ENCODE measurements at places on chromosomes 2 and 18.

- no peak for DNase-seq
Measured at GRCh38 chr2:84847326-84848050, 33.4 kb downstream of the TRABD2A start.

DNA sequence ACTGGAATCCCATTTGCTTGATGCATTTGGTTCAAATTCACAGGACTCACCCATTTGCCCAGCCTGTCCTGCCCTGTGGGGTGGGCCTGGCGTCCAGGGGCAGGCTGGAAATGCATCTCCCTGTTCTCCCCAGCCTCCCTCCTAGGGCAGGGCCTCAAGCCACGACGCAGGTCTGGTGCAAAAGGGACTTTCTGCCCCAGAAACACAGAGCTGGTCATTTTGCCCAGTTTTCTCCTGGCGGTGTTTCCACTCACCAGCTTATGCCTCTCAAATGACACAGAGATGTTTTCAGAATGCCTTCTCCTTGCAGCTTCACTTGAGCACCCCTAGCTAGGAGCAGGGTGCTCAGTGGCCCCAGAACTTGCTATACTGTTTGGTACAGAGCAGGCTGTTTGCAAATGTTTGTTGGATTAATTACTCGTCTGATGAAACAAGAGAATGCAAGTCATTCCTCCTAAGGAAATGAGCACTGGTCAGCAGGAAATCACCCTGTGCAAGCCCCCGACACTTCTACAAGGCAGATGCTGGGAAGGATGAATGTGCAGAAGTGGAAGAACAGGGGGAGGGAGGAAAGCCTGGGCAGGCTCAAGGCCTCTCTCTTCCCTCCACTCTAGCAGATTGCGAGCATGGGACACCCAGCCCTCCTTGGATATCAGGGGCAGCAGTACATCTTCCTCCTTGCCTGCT, 164.3 kb upstream of the APCDD1 start:
- DNase-seq = no peak

DNA sequence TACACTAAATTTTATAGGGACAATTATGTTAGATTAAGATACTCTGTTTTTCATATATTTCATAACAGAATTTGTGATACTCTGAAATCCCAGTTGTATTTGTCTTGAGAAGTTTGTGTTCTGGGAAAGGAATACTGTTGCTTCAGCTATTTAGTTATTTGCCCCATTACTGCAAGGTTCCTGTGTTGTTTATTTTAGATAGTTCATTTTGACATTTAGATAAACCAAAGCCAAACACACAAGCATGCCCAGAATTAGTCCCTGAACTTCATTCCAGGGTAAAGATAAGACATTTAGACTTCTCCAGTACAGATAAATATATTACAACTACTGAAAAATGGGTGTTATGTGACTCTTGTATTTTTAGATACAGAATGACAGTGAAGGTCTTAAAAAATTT, 74.7 kb downstream of the BMPR2 start:
- no peak for DNase-seq

GRCh38 chr18:79403723-79404566, 8.2 kb downstream of the NFATC1 start:
- DNase-seq = no peak

DNA sequence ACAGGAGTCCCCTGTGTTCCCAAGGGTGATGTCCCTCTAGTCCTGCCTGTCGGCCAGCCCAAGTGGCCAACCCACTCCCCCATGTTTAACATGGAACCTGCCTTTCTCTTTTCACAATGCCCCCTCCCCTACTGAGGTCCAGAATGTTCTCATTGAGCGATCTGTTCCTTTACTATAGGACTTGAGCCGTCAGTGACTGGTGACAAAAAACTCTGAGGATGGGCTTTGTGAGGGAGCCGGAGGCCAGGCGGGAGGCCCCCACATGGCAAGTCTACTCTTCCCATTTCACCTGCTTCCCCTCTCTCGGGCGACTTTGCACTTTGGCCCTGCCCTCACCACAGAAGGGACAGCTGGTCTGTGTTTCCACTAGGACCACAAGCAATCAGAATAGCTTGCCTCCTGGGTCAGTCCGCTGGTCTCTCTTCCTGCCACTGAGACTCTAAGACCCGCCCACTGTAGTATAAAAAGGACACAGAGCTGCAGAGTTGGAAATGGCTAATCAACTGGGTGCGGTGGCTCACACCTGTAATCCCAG, 146.5 kb upstream of the RAB12 start:
- DNase-seq = no peak

DNA sequence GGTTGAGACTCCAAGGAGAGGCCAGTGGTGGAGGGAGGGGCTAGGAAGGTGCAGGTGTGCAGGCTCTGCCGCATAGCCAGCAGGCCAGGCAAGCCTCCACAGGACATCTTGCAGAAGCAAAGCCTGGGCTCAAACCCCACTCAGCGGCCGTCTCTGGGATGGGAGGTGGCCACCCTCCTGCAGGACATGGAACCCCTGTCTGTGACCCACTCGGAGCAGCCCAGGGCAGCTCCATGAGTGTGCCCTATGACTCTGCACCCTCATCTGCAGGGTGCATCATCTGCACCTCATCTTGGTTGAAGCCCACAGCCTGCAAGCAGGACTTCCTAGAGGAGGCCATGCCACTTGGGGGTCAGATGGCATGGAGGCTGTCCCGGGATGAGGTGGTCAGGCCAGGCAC, 46.3 kb downstream of the GPC1 start:
- no peak for DNase-seq

GRCh38 chr2:18605115-18605514, 15.7 kb upstream of the NT5C1B start:
- DNase-seq = no peak

GRCh38 chr2:89850481-89850880, 1159.0 kb downstream of the RPIA start:
- DNase-seq = no peak

DNA sequence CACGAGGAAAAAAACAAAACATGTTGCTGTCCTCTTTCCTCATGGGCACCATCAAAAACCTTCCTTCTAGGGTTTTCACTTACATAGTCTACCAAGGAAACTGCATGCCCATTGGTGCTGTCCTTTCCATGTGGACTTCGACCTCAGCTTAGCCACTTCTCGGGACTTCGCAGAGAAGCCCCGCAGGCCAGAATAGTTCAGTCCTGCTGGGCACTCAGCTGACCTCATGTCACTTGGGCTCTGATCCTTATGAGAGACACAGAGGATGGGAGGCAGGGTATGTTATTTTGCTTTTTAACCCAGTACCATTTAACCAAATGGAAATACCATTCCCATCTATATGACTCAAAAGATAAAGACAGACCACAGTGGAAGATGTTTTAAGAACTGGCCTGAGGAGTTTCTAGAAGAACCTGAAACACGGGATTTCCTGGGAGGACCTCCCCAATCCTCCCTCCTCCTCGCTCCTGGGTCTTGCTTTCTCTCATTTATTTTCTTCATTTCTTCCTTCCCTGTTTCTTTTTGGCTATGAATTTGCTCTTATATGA, 28.4 kb downstream of the AAK1 start:
- no peak for DNase-seq

DNA sequence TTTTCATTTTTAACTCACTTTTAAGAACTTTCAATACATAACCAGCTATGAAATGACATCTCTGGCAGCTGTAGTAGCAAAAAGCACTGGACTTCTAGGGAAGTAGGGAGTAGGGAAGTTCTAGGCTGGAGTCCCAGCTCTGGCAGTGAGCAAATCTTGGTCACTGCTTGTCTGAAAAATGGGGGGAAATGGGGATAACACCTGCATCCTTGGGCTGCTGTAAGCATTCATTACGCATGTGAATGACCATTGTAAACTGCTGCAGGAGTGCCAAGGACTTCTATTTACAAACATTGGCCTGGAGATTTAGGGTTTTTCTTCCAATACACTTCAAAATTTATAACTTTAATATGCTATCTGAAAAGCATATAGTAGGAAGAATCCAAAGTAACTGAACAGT, 972 bp upstream of the MPP4 start:
- DNase-seq = no peak

DNA sequence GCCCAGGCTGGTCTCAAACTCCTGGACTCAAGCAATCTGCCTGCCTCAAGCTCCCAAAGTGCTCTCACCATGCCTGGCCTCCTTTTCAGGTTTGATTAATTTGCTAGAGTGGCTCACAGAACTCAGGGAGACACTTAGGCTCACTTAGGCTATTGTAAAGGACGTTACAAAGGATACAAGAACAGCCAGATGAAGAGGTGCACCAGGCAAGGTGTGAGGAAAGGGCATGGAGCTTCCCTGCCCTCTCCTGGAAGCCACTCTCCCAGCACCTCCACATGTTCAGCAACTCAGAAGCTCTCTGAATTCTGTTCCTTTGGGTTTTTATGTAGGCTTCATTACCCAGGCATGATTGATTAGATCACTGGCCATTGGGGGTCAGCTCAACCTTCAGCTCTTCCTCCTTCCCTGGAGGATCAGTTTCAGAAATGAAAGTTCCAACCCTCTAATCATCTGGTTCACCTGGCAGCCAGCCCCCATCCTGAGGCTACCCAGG, 78.7 kb upstream of the RGPD5 start:
- DNase-seq = no peak

DNA sequence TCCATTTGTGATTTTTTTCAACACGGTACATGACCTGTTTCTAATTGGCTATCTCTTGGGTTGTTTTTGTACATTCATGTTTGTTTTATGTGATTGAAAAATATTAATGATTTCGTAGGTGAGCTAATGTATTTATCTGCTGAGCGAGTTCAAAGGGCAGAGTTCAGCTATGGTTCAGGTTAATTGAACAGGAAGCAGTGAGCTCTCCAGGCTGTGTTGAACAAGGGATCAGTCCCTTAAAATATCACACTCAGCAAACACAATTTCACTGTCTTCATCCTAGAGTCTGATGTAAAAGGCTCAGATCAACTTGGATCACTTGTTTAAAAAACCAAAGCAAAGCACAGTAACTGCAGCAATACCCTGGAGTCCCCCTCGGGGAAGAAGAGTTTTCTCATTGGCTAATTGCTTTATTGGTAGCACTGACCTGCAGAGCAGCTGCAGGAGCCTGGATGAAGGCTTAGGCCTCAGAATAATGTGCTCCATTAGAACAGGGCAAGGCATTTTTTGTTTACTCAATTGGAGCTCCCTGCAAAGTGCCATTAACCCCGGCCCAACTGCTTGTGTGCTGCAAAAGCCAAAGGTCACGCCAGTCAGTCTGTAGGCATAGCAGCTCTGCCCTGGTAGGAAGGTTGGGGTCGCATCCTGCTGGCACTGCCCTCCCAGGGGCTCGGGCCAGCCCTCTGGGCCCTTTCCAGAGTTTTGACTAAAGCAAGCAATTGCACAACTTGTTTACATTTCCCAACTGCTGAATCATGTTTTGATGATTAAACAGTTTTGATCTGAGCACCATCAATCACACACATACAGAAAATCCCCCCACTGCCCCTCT, 10.5 kb downstream of the ONECUT2 start:
- DNase-seq = no peak

DNA sequence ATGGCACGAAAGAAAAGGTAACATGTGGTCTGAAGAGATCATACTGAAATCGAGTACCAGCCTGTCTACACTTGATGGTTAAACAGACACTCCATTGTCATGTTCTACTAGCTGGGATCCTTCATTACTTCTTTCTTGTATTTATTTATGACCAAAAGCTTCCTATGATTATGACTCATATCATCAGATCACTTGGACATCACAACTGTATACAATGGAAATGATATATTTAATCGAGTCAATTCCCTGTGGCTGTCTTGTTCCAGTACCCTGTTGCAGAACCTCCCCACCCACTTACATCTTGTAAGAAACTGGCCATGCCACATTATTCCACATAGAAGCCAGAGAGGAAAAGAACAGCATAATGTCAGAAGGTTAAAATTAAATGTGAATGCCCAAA, 358.9 kb downstream of the ZEB2 start:
- no peak for DNase-seq

- DNase-seq = no peak
Measured at GRCh38 chr2:85468096-85468703, 49.7 kb downstream of the SH2D6 start.

GRCh38 chr2:59018737-59019136, 777.6 kb upstream of the FANCL start:
- DNase-seq = no peak

DNA sequence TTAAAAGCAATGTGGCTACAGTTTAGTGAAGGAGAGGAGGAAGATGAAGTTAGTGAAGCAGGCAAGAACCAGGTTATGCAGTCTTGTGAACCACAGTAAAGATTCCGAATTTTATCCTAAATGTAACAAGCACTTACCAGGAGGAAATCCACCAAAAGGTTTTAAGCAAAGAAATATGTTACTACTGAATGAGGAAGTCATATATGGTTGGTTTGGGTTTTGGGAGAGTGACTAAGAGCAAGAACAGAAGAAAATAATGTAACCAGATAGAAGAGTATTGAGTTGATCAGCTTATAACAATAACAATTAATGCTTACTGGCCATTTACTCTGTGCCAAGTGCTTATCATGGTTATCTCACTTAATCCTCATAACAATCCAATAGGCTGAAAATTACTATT, 1.9 kb downstream of the USP37 start:
- DNase-seq = no peak
